ENCODE measurements at places on chromosomes 3 and 15. TPM values are rescaled to one million over a fixed set of nuclear protein-coding genes. Genes with fewer than 3 reads are reported as not detected.

- no peak for DNase-seq
Measured at GRCh38 chr3:177470197-177470941, 273.1 kb upstream of the TBL1XR1 start.

GRCh38 chr15:39132070-39132469 lies 448.8 kb upstream of the THBS1 start:
- no peak for DNase-seq

TOPAZ1 gene
- not detected for total RNA-seq

FBXO40 gene
- total RNA-seq: 0.23 TPM

METTL6 gene
- total RNA-seq: 21.2 TPM

DNA sequence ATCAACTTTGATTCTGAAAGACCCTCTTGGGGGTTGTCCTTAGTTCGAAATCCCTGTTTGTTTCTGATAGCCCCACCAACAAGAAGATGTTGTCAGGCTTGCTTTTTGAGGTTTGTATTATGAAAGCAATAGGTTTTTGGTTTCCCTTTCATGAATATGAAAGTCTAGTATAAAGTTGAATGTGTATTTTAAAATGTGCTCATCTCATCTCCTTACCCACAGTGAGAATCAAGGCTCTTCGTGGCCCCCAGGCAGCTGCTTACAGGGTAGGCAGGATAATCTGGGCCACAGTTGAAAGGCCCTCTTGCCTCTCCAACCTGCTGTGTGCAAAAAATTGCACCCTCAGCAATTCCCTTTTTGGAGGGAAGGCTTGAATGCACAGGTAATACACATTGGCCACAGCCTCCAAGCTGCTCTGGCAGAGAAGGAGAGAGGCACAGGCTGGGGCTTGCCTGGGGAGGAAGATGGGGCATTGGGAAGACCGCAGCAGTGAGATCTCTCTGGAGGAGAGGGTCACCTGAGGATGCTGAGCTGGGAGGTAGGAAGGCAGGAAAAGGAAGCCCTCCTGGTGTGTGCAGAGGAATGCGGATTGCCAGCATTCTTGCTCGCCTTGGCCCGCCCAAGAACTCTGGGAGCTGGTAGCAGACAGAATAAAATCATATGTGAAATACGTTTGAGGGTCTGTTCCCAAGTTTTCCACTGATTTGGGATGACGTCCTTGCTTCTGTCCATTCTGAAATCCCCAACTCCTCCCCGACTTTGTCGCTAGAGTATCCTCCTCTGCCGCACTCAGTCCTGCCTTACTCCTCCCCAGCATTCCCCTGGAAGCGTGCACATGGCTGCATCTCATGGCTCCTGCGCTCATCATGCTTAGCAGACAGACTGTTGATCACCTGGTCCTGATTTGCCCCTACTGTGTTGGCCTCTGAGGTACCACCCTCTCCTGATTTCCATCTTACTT lies 196.4 kb downstream of the RPLP1 start:
- DNase-seq: peak; percentile 87

LXN gene
- 5.6 TPM for total RNA-seq

- DNase-seq: peak; percentile 54
Measured at GRCh38 chr3:47849699-47850563, 47.0 kb downstream of the DHX30 start.

EPB42 gene
- not detected for total RNA-seq

DNA sequence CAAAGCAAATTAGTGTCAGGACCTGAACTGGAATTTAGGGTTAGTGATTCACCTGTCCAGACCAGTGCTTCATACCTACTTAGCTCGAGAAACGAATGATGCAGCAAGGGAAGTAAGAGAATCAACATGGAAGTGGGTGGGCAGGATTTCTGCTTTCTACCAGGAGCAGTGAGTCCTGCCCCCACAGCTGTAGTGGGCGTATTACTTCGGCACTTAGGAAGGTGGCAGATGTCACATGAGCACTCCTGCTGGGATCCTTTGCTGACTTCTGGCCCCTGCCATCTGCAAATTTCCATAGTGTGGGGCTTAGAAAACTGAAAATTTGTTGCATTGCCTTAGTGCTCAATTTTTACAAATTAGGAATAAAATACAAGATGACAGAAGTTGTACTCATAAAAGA lies 31.2 kb downstream of the RYR3 start:
- DNase-seq: no peak

DNA sequence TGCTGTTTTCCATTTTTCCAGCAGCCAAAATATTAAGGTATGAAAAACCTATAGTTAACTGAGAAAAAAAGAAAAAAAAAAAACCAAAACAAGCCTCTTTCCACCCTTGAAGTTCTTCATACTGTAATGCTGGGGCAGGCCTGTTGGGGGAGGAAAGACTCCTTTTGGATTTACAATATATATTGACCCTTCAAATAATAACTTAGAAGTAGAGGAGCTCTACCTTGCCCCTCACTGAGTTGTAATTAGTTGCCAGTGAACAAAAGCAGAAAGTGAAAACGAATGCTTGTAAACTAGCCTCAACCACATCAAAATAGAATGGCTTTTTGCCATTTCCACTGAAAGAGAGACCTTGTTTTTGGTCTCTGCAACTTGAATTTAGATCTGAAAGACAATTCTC lies 326.6 kb downstream of the NR2F2 start:
- peak; percentile 41 for DNase-seq

DNA sequence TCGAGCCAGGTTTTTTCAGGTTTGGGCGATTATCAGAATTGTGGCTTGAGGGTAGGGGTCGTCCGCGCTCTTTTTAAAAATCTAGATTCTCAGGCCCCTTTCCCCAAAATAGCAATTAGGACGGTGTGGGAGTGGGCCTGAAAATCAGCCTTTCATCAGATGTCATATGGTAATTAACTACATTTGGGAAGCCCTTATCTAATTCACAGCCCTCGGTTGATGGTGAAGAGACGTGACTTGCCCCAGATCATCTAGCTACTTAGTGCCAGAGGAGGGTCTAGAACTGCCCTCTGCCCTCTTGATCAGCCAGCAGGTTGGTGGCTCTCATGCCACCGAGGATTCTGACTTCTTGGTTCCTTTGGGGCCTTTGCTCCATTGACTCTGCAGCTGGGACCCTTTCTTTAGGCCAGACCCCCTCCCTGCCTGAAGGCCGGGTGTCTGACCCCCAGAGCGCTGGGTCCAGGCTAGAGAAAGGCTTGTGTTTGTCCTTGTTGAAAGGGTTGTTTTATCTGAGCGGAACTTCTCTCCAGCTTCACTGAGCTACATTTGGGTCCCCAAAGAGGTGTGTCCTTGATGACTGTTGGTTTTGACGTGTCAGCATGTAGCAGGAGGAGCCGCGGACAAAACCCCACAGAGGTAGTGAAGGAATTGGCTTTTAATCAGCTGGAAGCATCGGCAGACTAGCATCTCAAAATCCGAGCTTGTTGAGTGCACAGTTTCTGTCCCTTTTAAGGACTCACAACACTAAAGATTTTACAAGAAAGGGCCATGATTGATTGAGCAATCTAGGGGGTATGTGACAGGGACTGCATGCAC lies 857 bp downstream of the AEN start:
- DNase-seq: no peak

- DNase-seq: no peak
Measured at GRCh38 chr3:98536456-98537017, 4.8 kb downstream of the GPR15 start.

DNA sequence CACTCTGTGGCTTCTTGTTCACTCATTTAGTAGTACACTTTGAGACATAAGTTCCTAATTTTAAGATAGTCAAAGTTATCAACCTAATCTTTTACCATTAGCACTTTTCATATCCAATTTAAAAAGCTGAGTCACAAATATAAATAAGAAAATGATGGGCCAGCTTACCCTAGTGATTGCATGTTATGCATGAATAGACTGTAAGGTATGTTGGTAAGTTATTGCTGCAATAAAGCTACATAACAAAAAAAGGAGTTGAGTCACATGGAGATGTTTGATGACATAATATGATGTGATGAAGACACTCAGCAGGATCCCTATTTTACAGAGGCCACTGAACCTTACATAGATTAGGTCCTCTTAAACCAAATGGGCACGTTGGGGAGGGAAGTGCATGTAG lies 161.3 kb downstream of the OCA2 start:
- DNase-seq: no peak

DNA sequence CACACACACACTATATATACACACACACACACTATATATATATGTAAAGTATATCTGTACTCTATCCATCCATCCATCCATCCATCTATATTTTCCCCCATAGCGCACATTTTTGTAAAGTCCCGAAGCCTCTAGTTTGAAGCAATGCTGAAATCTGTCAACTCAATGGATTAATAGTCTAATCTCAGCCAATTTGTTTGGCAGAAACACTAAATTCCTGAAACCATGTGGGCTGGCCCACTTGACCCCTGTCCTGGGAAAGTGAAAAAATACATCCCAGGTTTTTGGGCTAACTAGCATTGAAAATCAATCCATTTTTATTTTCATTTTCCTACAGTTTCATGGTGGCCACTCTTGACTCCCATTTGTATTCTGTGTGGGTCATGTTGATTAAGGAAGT lies 166.7 kb downstream of the SLCO3A1 start:
- no peak for DNase-seq

STAC gene
- total RNA-seq: 22.9 TPM

GRCh38 chr15:75694241-75695182 lies 18.1 kb downstream of the CSPG4 start:
- DNase-seq: peak; percentile 69

DNA sequence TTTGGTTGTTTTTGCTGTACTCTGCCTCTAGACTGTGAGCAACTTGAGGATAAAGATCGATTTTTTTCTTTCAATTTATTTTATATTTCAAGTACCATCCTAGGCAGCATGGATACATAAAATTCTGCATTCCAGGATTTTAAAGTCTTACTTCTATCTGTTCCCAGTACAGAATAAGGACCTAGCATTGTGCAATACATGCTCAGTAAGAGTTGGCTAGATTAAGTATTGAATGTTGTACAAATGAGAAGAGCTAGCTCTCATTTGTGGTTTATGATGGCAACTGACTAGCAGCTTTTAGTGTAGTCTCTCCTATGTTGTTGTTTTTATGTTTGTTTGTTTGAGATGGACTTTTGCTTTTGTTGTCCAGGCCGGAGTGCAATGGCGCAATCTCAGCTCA lies 222.7 kb downstream of the TP63 start:
- DNase-seq: no peak

DNA sequence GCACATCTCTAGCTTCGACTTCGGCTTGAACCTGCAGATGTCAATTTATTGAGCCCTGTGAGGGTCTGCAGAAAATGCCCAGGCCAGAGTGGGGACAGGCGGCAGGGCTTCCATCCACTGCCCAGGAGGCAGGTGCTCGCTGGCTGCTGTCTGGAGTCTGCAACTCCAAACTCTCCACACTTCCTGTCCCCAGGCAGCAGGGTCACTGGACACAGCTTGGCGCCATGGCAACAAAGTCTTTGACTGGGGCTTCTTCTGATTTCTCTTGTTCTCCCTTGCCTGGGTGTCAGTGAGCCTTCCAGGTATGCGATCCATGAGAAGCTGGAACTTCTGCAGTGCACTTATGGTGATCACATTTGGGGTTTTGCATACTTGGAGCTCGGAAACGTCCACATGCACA lies 33.5 kb downstream of the SV2B start:
- peak; percentile 27 for DNase-seq

- no peak for DNase-seq
Measured at GRCh38 chr3:113268942-113269341, 57.6 kb downstream of the BOC start.

DNA sequence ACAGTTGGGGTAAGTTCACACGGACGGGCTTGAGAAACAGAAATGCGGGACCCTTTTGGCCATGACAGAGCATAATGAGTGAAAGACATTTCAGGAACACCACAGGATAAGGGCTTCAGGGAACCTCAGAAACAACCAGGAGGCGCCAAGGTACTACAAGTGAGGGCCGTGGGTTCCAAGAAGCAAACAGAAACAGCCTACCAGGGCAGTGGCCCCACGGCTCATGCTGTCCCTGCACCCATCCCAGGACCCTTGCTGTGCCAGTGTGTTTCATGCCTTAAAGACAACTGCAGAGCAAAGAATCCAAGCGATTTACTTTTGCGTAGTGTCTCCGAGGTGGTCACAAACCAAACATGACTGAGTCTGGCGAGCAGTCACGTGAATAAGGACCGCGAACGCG lies 54.0 kb downstream of the RUBCN start:
- DNase-seq: peak; percentile 24

DNA sequence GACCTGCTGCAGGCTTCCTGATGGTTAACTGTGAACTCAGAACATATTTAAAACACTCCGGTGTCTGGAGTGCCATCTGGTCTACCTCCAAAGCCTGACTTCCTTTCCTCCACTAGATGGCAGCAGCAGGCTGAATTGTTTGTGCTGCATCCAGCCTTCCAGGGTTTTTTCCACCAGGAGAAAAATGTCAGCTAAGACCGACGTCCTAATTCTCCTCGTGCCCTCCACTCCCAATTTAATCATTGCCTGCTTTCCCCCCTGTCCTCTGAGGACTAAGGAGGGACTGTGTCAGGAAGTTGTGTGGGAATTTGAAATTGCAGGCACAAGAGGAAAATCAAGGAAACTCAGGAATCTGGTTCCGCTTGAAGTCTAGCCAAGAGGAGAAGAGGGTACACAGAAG lies 165.2 kb upstream of the UMPS start:
- peak; percentile 91 for DNase-seq

MAN2A2 gene
- total RNA-seq: 17.1 TPM

- DNase-seq: no peak
Measured at GRCh38 chr3:61961900-61962299, 400.5 kb downstream of the PTPRG start.

- DNase-seq: no peak
Measured at GRCh38 chr3:165502707-165503106, 306.5 kb upstream of the SLITRK3 start.

- DNase-seq: no peak
Measured at GRCh38 chr15:39108021-39108420, 472.9 kb upstream of the THBS1 start.

- DNase-seq: no peak
Measured at GRCh38 chr3:120753810-120754209, 11.3 kb downstream of the GTF2E1 start.
